ENCODE measurements at places on chromosomes 7 and 10. TPM values are rescaled to one million over a fixed set of nuclear protein-coding genes. Genes with fewer than 3 reads are reported as not detected.

Gene EBF3
- 0.53 TPM for total RNA-seq

Gene ELMO1
- 60.1 TPM for total RNA-seq

Gene KLF14
- not detected for total RNA-seq

DNA sequence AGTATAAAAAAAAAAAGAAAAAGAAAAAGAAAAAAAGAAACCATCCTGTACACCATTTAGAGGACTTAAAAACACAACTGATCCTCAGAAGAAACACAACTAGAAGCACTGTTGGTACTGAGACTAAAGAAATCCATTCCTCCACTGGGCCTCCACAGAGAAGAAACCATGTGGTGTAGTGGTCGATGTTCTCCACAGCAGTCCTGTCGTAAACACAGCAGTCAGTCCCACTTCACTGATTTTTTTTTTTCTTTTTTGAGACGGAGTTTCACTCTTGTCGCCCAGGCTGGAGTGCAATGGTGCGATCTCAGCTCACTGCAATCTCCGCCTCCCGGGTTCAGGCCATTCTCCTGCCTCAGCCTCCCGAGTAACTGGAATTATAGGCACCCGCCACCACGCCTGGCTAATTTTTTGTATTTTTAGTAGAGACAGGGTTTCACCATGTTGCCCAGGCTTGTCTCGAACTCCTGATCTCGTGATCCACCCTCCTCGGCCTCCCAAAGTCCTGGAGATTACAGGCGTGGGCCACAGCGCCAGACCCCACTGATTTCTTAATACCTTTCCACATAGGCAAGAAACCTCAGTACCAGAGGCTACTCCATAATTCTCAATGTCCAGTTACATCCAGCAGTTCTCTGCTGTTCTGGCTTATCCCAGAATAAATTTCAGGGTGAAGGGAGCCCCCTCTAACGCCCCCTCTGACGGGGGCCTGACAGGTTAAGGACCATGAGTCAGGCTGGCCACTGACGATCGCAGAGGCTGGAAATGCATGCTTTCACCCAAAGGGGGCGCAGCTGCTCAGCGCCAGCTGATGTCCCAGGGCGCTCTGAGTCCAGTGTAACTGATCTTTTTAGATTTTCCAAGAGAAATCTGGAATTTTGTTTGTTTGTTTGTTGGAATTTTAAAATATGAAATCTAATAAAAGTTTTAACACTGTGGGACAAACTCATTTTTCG is 24.8 kb upstream of the FFAR4 start:
- peak overlapping the region; percentile 12 for H3K4me3 ChIP-seq
- peaks cover 11% of the 10 kb centered on the region for H3K4me1 ChIP-seq
- H3K27me3 ChIP-seq, result no peaks in the 10 kb centered on the region
- no peaks in the 10 kb centered on the region for H3K36me3 ChIP-seq
- no peak for DNase-seq
- H3K27ac ChIP-seq, result no peak overlapping the region

Gene OLAH
- total RNA-seq, result 1.7 TPM

Gene PCGF5
- 47.6 TPM for total RNA-seq

DNA sequence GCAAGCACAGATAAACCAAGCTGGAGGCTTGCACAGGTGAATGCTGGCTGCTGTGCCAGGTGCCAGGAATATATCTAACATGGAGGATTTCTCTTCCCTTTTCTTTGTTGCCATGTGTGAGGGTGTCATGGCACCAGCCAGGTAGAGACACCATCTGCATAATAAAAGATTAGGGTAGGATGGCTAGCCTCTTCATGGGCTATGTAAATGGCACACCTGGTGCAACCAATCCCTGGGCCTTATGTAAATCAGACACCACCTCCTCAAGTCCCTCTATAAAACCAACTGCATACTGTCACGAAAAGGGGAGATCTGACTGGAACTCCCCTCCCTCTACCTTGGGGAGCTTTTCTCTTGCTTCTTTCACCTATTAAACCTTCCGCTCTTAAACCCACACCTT is 322.5 kb upstream of the POM121L12 start:
- H3K4me3 ChIP-seq, result no peak overlapping the region
- no peaks in the 10 kb centered on the region for H3K27me3 ChIP-seq
- no peak for DNase-seq
- H3K4me1 ChIP-seq, result no peaks in the 10 kb centered on the region
- H3K27ac ChIP-seq, result no peak overlapping the region
- no peaks in the 10 kb centered on the region for H3K36me3 ChIP-seq

GRCh38 chr7:131016230-131016629 is 282.2 kb upstream of the KLF14 start:
- no peak overlapping the region for H3K27ac ChIP-seq
- H3K36me3 ChIP-seq, result no peaks in the 10 kb centered on the region
- H3K27me3 ChIP-seq, result no peaks in the 10 kb centered on the region
- no peak for DNase-seq
- H3K4me3 ChIP-seq, result no peak overlapping the region

DNA sequence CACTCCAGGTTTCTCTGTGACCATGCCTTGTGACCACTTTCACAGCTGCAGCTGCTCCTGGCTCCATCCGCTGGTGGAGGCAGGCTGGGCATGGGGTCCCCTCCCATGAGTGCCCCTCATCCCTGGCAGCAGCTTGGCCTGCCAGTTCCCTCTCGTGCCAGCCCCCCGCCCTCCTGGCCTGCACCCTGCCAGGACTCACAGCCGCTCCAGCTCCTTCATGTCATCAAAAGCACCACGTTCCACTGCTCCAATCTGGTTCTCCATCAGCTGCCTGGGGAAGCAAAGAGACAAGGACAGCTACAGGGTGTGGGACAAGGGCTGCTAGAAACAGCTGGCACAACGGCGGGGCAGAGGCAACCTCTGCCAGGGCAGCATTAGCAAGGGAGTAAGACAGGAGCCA is 22.6 kb downstream of the SLIT1 start:
- no peak for DNase-seq
- H3K36me3 ChIP-seq, result no peaks in the 10 kb centered on the region
- no peak overlapping the region for H3K27ac ChIP-seq
- H3K4me1 ChIP-seq, result no peaks in the 10 kb centered on the region
- H3K4me3 ChIP-seq, result no peak overlapping the region

DNA sequence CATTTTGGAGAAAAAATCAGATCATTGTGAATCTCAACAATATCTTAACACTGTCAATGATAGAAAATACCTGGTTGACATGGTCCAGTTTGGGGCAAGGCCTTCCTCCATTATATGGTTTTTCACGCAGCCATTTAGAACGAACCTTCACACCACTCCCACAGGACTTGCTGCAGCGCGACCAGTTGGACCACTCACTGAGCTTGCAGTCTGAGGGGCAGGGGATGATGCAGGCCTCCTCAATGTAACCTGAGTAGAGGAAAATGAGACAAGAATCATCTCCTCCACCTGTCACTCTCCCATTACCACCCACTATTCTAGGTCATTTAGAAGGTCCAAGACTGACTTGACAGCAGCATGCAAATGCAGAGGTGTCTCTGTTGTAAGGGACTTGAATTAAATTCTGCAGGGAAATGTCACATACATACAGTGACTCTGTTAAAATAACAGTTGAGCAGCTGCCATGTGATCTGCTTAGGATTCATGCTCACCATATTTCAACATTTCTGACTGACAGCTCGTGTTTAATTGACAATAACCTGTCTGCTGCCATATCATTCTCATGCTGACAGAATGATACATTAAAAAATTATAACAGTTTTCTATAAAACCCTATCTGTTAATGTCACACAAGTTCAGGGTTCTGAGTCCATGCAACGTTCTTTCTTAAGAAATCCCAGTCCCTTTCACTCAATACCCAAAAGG is 403.0 kb downstream of the THSD7A start:
- H3K27me3 ChIP-seq, result no peaks in the 10 kb centered on the region
- no peak overlapping the region for H3K4me3 ChIP-seq
- no peak overlapping the region for H3K27ac ChIP-seq
- H3K4me1 ChIP-seq, result no peaks in the 10 kb centered on the region
- H3K36me3 ChIP-seq, result no peaks in the 10 kb centered on the region

- no peaks in the 10 kb centered on the region for H3K27me3 ChIP-seq
- DNase-seq, result no peak
- no peak overlapping the region for H3K27ac ChIP-seq
- H3K36me3 ChIP-seq, result no peaks in the 10 kb centered on the region
These were observed 1017.5 kb downstream of the SORCS1 start for GRCh38 chr10:106147021-106147420.

Gene ARHGAP12
- 29.8 TPM for total RNA-seq

DNA sequence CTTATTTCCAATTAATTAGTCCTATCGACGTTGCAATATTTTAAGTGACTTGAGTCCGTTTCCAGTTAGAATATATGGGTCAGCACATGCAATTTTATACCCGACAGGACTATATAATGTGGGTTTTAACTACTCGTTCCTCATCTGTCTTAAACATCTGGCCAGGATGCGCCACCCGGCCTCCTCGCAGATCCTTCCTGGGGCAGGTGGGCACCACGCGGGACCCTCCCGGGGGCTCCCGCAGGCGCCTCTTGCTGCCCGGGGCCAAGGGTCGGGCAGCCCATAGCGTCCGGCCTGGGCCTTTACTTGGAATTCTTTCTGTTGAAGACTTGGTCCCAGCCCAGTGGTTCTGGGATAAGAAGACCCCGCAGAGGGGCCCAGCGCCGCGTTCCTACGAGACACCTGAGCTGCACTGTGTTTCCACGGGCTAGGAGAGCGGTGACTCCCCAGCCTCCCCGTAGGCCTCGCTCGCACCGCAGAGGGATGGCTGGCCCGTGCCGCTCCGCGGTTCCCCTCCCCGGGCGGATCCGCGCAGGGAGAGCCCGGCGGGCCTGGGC is 10.1 kb upstream of the MNX1 start:
- H3K27me3 ChIP-seq, result peaks cover 100% of the 10 kb centered on the region
- H3K4me3 ChIP-seq, result peak overlapping the region; percentile 3
- H3K36me3 ChIP-seq, result no peaks in the 10 kb centered on the region
- no peak overlapping the region for H3K27ac ChIP-seq
- no peak for DNase-seq

GRCh38 chr7:127758105-127758504 is 106.1 kb downstream of the SND1 start:
- no peaks in the 10 kb centered on the region for H3K4me1 ChIP-seq
- no peaks in the 10 kb centered on the region for H3K36me3 ChIP-seq
- no peak for DNase-seq
- H3K4me3 ChIP-seq, result no peak overlapping the region

- H3K4me3 ChIP-seq, result no peak overlapping the region
- H3K4me1 ChIP-seq, result no peaks in the 10 kb centered on the region
- no peak for DNase-seq
- H3K36me3 ChIP-seq, result no peaks in the 10 kb centered on the region
- no peaks in the 10 kb centered on the region for H3K27me3 ChIP-seq
These were observed 28.4 kb downstream of the MKI67 start for GRCh38 chr10:128097783-128098182.

Gene SH2D4B
- 1.4 TPM for total RNA-seq

- peak overlapping the region; percentile 73 for H3K27ac ChIP-seq
- peaks cover 40% of the 10 kb centered on the region for H3K4me1 ChIP-seq
- no peak for DNase-seq
- peaks cover 2% of the 10 kb centered on the region for H3K36me3 ChIP-seq
- H3K27me3 ChIP-seq, result no peaks in the 10 kb centered on the region
These were observed 119.8 kb downstream of the PRPF18 start for GRCh38 chr10:13706604-13707003.

GRCh38 chr7:75756991-75757676 is 14.9 kb downstream of the CCL26 start:
- H3K36me3 ChIP-seq, result no peaks in the 10 kb centered on the region
- no peak overlapping the region for H3K27ac ChIP-seq
- no peaks in the 10 kb centered on the region for H3K27me3 ChIP-seq
- DNase-seq, result no peak
- H3K4me1 ChIP-seq, result peaks cover 1% of the 10 kb centered on the region
- no peak overlapping the region for H3K4me3 ChIP-seq

- DNase-seq, result no peak
- no peaks in the 10 kb centered on the region for H3K36me3 ChIP-seq
- H3K27ac ChIP-seq, result no peak overlapping the region
- H3K4me3 ChIP-seq, result no peak overlapping the region
These were observed 21.6 kb upstream of the RNF148 start for GRCh38 chr7:122724366-122724765.

- H3K27ac ChIP-seq, result no peak overlapping the region
- H3K27me3 ChIP-seq, result no peaks in the 10 kb centered on the region
- H3K4me3 ChIP-seq, result no peak overlapping the region
These were observed 63.3 kb downstream of the MRC1 start for GRCh38 chr10:17872191-17873091.

Gene ESYT2
- total RNA-seq, result 55.5 TPM

GRCh38 chr10:12945690-12946359 is 55.7 kb downstream of the CCDC3 start:
- H3K4me3 ChIP-seq, result no peak overlapping the region
- H3K27ac ChIP-seq, result no peak overlapping the region
- H3K36me3 ChIP-seq, result no peaks in the 10 kb centered on the region
- no peak for DNase-seq

GRCh38 chr7:8141070-8141469 is 120.9 kb downstream of the ICA1 start:
- no peak overlapping the region for H3K27ac ChIP-seq
- no peaks in the 10 kb centered on the region for H3K27me3 ChIP-seq
- DNase-seq, result no peak

DNA sequence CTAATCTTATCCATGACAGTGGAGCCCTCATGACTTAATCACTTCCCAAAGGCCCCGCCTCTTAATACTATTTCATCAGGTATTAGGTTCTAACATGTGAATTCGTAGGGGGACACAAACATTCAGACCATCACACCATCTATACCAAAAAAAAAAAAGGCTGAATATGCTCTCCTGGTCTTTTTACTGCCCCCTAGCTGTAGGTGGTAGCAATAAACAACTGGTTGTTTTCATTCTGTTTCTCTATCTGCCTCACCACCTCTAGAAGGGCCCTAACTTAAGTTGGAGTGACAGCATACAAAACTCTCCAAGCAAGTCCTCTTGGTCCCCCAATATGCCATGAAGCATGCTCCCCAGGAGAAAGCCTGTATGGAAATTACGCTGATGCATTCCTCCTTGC is 94.1 kb downstream of the GRM8 start:
- no peak overlapping the region for H3K4me3 ChIP-seq
- DNase-seq, result no peak
- H3K27ac ChIP-seq, result no peak overlapping the region
- no peaks in the 10 kb centered on the region for H3K36me3 ChIP-seq

DNA sequence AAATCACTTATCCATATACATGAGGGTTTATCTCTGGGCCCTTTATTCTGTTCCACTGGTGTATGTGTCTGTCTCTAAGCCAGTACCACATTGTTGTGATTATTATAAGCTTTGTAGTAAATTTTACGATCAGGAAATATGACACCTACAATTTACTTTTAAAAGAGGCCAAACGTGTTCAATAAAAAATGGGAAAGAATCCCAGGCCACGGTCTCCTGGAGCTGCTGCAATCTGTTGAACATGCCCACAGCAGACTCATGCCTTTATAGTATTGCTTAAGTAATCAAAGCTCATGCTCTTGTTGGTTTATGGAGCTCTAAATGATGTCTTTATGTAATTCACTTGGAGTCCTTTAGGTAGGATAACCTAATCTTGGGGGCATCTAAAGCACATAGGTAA is 273.0 kb downstream of the ZMYND11 start:
- H3K4me3 ChIP-seq, result no peak overlapping the region
- H3K36me3 ChIP-seq, result peaks cover 49% of the 10 kb centered on the region
- no peaks in the 10 kb centered on the region for H3K27me3 ChIP-seq
- H3K4me1 ChIP-seq, result no peaks in the 10 kb centered on the region
- H3K27ac ChIP-seq, result no peak overlapping the region
- no peak for DNase-seq

GRCh38 chr10:80259405-80259871 is 30.0 kb downstream of the MAT1A start:
- H3K27me3 ChIP-seq, result no peaks in the 10 kb centered on the region
- H3K4me1 ChIP-seq, result no peaks in the 10 kb centered on the region
- no peak overlapping the region for H3K4me3 ChIP-seq

Gene PTF1A
- total RNA-seq, result not detected

Measured in lower lobe of right lung (tissue), 2 donors.